Stimulated activated CD8-positive, alpha-beta memory T cell treated with anti-CD3 and anti-CD28 coated beads, Interleukin-2, amount 100 ng/mL, for 1 hour (primary cell): ENCODE measurements at places on chromosomes 6 and 20.

DNA sequence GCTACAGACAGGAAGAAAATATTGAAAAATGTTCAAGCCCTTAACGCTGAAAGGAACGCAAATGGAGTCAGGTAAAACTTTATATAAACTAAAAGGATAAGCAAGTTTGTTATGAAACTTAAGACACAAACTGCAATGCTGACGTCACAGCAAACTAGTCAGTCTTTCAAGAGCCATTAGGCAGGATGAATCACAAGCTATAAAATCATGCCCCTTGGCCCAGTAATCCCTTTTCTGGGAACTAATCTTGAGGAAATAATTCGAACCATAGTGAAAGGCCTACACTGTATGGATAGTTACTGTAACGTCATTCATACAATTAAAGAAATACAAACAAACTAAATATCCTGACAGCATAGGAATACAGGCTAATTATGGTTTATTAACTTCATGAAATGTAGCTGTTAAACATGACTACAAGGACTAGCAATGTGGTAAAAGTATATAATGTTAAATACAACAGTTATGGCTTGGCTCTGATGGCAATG is 42.7 kb upstream of the HINT3 start:
- no peak for DNase-seq

DNA sequence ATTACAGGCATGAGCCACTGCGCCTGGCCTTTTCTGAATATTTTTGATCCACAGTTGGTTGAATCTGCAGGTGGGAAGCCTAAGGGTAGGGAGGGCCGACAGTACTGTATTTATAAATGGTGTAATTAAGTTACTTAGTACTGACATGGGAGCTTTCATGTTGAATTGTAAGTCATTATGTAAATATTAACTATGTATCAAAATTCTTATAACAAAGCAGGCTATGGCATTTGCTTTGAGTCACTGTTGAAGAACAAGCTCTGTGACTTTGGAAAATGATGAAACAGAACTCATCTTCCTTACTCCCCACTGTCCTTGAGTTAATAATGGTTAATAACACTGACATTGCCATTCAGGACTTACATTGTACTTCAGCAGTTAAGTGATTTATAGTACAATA is 63.0 kb upstream of the TXNDC5 start:
- DNase-seq, result no peak

DNA sequence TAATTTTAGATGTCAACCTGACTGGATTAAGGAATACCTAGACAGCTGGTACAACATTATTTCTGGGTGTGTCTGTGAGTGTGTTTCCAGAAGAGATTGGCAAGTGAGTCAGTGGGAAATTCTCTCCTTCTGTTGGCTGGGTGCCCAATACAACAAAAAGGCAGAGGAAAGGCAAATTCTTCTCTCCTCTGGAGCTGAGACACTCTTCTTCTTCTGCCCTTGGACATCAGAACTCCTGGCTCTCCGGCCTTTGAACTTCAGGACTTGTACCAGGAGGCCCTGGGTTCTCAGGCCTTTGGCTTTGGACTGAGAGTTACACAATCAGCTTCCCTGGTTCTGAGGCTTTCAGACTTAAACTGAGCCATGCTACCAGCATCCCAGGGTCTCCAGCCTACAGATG is 7.8 kb upstream of the BTN3A1 start:
- no peak for DNase-seq

- no peak for DNase-seq
These were observed 35.1 kb upstream of the DUSP22 start for GRCh38 chr6:257031-257725.

DNA sequence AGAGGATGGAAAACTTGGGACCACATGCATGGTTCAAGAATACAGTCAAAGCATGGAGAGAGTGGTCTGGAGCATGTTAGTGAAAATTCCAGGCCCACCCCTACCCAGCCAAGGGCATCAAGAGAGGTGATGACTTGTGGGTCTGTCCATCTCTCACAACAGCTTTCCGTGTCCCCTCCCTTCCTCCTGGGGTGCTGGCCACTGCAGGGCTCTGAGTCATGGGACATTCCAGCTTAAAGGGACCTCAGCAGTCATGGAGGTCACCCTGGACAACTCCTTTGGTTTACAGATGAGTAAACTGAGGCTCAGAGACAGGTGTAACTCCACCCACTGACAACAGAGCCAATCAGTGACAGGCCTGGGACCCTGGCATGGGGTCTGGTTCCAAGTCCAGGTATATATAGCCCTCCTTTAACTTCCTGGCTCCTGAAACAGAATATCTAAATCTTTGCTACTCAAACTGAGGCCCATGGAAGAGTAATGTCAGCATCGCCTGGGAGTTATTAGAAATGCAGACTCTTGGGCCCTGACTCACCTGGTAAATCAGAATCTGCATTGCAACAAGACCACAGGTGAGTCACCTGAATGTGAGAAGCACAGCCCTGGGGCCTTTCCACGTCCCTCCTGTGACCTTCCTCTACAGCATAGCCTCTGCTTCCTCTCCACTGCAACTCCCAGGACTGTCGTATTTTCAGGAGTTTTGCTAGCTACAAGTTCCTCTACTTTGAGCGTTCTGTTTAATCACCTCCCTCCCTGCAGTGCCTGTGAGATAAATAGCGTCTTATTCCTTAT is 170.2 kb downstream of the ZDHHC14 start:
- DNase-seq, result no peak

DNA sequence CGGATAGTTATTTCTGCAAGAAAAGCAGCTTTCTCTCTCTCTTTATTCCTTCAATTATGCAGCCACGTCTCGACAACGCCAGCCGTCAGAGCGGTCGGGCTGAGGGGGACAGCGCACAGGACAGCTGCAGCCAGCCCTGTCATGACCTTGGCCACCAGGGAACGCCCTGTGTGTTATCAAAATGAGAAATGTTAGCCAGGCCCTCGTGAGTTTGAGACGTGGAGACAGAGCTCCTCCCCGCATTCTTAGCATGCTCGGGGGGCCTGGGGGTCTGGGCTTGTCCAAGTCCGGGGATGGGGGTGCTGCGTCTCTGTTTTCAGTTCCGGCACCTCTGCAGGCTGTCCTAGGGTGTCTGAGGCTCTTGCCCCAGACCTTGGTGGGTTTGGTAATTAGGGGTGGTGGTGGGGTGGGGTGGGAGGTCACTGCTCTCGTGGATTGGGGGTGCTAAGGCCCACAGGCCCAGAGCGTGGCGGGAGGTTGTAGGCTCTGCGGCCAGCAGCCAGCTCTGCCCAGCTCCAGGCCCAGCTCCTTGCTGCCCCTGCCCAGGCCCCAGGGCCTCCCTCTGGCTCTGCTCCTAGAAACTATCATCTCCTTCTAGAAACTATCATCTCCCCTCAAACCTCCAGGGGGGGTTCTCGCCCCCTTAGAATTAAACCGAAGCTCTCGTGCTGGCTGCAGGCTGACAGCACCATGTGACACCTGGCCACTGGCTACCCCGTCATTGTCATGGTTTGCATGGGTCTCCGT is 54.3 kb upstream of the GATA5 start:
- DNase-seq, result no peak
